ENCODE measurements at places on chromosomes 4 and X. TPM values are rescaled to one million over a fixed set of nuclear protein-coding genes. Genes with fewer than 3 reads are reported as not detected.

Gene TCEAL6
- not detected for total RNA-seq

Gene VCX3B
- total RNA-seq, result not detected

Gene CTAG1B
- not detected for total RNA-seq

Gene TMSB15A
- 2.5 TPM for total RNA-seq

Gene CCDC160
- total RNA-seq, result not detected

Gene GPR119
- not detected for total RNA-seq

Gene NDUFA1
- 56.7 TPM for total RNA-seq

Gene PPAT
- total RNA-seq, result 31.2 TPM

Gene ZNF711
- total RNA-seq, result 0.38 TPM

Gene FGG
- under 0.01 TPM for total RNA-seq

Gene TMEM47
- 101 TPM for total RNA-seq

Gene CC2D2A
- 17.8 TPM for total RNA-seq

Gene PTTG2
- not detected for total RNA-seq

Gene TCEANC
- 7.0 TPM for total RNA-seq

All from regular cardiac myocyte (primary cell).